Muscle of back (tissue), 13 donors: ENCODE measurements at places on chromosomes 4 and X. TPM values are rescaled to one million over a fixed set of nuclear protein-coding genes. Genes with fewer than 3 reads are reported as not detected.

CLIC2 gene
- 6.6 TPM for polyA plus RNA-seq

BEND4 gene
- 0.31 TPM for polyA plus RNA-seq

P2RY8 gene
- polyA plus RNA-seq = 1.1 TPM

SMIM31 gene
- 0.04 TPM for polyA plus RNA-seq

DDIT4L gene
- 23.3 TPM for polyA plus RNA-seq

MTTP gene
- 2.3 TPM for polyA plus RNA-seq

OCIAD1 gene
- 180 TPM for polyA plus RNA-seq

SEC24D gene
- polyA plus RNA-seq = 58.7 TPM

SERPINA7 gene
- polyA plus RNA-seq = not detected

GLRA3 gene
- not detected for polyA plus RNA-seq

ZXDA gene
- 2.0 TPM for polyA plus RNA-seq

PDZD4 gene
- 3.1 TPM for polyA plus RNA-seq

LAP3 gene
- 47.3 TPM for polyA plus RNA-seq

PRR32 gene
- 124 TPM for polyA plus RNA-seq
